ENCODE measurements at places on chromosomes 16 and 17.

DNA sequence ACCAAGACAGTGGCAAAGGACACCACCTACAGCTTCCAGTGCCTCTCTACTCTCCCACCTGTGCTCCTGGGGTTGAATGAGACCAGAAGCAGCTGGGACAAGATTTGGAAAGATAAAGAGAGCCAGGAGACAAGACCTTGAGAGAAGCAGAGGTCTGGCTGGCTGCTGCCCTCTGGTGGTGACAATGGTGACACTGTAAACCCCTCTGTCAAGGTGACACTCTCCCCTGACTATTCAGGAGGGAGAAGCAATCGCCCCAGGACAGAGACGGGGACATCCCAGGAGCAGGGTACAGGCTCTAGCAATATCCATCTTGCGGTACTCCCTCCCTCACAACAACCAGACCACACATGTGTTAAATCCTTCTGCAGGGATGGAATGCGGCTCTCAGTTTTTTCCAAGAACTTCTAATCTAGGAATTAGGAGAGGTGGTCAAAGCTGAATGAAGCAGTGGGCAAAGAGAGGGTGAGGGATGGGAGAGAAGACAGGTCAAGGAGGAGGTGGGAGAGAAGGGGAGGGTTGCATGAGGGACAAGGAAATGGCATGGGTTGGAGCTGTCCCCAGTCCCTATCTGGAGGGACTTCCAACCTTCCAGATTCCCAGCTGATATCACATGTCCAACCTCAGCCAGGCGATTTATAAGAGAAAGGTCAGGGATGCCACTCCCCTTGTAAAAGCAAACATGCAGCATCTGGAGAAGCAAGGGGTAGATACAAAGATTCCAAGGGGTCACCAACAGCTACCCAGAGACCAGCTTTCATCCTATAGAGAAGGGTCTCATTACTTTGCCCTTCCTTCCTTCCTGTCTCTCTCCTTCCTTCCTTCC is 2.9 kb downstream of the PHOSPHO1 start:
- peak; percentile 83 for DNase-seq

DNA sequence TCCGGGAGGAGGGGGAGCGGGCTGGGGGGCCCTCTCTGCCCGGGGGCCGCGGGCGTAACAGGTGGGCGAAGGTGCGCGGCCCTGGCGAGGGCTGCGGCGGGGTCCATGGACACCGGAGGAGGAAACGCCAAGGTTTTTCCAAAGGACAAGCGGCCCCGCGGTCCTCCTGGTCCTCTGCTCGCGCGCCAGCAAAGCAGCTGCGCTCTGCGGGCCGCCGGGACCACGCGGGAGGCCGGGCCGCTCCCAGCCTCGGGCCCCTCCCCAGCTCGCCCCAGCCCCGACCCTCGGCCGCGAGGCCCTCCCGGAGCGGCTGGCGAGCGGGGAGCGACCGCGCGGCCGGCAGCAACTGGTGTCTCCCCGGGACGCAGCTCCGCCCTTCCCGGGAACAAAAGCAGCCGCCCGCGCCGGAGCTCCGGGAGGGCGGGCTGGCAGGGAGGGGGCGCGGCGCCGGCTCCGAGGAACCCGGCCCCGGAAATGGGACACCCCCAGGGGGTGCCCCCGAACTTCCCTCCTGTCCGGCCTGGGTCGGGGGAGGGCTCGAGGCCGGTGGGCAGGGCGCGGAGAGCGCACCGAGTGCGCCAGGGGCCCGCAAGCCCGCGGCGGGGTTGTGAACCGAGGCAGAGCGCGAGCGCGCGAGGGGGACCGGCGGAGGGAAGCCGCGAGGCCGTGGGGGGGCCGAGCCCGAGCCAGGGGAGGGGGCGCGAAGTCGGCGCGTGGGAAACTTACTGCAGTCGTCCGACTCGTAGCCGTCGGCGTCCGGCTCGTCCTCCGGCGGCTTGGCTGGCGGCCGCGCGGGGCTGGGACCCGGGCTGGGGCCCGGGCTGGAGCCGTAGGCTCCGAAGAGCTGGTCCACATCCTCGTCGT is 837 bp downstream of the DOC2B start:
- DNase-seq: no peak

GRCh38 chr17:56593086-56593645 is 333 bp upstream of the NOG start:
- DNase-seq: peak; percentile 54

DNA sequence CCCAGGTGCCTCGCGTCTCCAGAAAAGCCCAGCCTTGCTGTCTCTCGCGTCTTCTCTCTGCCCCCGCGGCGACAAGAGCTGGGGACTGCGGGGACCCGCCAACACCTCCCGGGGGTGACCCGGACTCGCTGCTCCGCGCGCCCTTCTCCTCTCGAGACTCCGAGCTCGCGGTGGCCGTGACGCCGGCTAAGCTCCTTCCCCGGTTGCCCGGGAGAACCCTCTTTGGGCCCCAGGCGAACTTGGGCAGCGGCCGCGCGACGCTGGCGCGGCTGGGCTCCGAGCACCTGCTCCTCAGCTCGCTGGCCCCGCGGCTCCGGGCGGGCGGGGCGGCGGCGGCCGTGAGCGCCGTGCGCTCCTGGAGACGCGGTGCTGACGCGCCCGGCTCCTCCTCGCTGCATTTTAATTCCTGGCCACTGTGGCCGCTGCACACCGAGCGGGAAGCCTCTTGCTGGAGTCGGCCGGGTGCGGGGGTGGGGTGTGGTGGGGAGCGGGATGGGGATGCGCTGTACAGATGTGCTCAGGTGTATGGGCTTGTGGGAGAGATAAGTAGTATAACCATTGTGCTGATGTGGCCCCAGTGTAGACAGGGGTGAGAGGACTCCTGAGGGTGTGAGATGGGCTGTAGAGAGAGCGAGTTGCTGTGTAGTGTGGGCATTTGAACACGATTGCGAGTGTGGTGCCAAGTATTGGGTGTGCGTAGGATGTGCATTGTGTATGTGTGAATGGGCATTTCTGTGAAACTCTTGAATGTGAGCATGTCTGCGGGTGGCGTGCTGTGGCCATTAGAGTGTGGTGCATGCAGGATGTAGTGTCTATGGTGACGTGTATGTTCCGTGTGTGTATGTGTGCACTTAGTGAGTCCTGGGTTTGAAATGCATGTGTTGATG is at the start of gene ASIC2:
Gene ASIC2 (minus strand): TSS at position 315 of the 887 bp plus-strand sequence.
- peak; percentile 17 for DNase-seq

- no peak for DNase-seq
These were observed 13.5 kb downstream of the GALNS start for GRCh38 chr16:88843256-88843655.

DNA sequence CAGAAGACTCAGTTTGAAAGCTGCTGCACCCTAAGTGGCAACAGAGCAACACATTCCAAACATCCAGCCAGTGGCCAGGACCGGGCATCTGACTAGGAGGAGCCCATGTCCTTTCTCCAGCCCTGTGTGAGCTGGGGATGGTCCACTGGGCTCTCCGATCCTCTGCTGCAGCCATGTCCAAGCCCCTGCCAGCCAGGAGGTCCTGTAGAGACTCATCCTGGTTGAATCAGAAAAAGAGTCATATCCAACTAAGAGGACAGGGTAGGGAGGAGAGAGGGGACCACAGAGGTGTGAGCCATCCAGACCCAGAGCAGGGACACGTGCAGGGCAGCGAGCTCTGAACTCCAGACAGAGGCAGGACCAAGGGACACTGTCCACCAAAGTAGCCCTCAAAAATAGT is 163.0 kb upstream of the CDH5 start:
- no peak for DNase-seq

DNA sequence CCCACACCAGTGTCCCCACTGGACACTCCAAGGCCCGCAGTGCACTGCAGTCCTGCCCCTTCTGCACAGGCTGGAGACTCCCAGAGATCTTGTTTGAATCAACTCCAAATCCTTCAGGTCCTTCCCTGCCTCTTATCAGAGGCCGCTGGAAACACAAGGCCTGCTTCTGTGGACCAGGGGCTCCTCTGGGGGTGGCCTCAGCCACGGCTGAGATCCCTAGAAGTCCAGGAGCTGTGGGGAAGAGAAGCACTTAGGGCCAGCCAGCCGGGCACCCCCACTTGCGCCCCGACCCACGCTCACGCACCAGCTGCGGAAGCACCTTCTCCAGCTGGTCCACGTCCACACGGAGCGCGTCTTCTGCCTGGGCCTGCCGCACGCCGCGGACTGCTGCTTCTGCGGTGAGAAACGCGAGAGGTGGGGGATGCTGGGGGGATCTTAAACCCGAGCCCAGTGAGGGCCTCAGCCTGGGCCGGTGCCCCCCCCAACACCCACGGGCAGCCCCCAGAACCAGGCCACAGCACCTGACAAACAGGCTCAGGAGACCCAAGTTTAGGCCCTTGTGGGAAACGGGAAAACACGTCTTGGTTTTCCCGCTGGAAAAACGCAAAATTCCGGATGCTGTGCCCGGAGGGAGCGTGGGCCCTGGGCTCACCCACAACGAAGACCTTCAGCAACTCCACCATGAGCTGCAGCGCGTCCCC is 3.5 kb downstream of the CENPX start:
- no peak for DNase-seq

- peak; percentile 96 for DNase-seq
These were observed 41.0 kb downstream of the NXPH3 start for GRCh38 chr17:49616601-49617131.

DNA sequence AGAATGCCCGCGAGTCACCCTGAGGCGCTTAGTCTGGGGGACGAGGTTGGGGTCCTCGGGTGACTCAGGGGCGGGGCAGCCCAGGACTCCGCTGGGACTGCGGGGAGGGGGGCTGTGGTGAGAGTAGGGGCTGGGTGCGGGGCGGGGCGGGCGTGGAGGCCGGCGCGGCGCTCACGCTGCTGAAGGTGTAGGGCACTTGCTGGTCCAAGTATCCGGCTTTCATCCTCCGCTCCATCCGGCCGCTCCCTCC is 832 bp downstream of the ETV4 start:
- no peak for DNase-seq

DNA sequence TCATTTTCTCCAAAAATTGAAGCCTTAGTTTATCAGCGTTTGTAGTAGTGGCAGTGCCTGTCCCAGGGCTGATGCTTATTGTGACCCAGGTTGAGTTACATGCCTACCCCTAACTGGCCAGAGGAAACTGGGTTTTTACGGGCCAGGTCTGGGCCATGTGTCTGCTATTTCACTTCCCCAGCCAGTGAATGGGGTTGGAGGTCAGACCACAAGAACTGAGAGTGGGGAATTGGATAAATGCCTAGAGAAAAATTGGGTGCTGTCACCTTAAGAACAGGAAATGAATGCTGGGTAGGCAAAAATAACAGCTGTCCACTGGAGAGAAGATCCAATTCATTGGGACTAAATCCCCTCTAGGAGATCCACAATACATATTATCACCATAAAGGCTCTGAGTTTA is 5.2 kb downstream of the ADPRM start:
- peak; percentile 61 for DNase-seq

DNA sequence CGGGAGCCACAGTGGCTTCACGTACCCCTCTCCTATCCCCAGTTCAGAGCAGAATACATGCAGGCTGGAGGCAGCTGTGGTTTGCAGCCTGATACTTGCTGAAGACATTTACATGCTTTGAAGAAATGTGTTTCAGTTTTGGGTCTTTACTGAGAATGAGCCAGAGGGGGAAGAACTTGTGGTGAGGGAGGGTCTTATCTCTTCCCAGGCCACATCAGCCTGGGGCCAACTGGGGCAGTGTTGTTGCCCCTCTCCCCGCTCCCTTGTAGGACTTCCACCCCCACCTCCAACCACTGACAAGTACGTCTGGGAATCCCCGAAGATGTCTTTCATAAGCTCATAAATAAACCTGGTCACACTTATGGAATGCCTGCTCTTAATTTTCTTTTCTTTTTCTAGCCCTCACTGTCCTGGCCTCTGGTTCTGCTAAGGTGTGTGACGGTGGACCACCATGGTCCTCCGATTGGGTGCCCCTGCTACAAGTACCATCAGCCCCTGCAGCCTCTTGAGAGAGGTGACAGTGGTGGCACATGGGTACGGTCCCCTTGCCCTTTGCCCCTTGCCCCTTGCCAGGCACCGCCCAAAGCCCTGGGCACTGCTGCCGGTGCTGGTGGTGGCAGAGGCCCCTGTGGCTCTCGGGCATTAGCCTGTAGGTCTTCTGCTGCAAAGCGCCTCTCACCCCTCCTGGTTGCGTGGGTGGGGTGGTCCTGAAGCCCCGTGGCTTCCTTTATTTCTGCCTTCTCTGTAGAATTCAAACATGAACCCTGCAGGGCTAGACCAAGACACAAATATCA is 144.8 kb upstream of the RPH3AL start:
- no peak for DNase-seq

DNA sequence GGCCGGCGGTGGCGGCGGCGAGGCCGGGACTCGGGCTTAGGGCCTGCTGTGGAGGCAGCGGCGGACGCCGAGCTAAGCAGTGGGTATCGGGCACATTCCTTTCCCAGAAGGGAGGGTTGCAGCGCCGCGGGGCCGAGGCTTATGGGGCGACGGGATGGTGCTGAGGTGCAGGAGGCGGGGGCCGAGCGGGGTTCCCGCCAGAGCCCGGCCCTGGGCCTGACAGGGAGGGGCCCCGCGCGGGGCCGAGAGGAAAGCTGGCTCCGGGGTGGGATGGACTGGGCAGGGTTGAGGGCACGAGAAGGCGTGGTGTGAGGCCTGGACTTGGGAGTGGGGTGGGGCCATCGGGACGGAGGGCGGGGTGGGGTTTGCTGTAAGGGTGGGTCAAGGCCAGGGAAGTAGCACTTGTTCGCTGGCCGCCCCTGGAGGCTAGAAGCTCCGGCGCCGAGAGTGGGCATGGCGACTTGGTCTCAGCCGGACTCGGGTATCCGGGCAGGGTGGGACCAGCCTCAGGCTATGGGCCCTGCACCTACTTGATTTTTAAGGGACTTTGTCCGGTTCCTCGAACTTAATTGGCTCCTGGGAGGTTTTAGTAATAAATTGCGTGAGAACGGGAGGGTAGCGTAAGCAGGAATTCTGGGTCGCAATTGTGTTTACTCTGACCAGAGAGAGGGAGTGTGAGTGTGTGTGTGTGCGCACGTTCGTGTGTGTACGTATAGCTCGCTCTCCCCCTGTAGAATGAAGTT is 396 bp downstream of the NFE2L1 start:
- DNase-seq: peak; percentile 89

- DNase-seq: no peak
These were observed 6.5 kb downstream of the XPO6 start for GRCh38 chr16:28205117-28205899.

GRCh38 chr16:59635674-59636073 is 901.6 kb upstream of the GOT2 start:
- no peak for DNase-seq

DNA sequence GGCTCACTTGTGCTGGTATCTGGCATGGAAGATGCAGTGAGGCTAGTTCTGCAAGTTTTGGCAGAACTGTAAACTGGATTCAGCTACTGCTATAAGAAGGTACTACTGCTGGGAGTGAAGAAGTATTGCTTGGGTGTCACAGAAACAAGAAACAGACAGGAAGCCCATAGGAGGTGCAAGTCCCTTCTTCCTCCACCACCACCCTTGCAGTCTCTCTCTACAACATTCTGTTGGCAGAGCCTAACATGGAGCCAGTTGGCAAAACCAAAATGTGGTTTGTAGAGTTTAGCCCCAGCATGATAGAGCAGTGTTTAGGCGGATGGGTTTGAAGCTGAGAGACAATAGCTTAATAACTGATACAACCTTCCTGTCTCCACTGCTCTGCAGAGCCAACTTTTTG is 72.6 kb downstream of the NLK start:
- no peak for DNase-seq

All from RPMI8226 (cell line).